ENCODE measurements at places on chromosomes 4 and X.

DNA sequence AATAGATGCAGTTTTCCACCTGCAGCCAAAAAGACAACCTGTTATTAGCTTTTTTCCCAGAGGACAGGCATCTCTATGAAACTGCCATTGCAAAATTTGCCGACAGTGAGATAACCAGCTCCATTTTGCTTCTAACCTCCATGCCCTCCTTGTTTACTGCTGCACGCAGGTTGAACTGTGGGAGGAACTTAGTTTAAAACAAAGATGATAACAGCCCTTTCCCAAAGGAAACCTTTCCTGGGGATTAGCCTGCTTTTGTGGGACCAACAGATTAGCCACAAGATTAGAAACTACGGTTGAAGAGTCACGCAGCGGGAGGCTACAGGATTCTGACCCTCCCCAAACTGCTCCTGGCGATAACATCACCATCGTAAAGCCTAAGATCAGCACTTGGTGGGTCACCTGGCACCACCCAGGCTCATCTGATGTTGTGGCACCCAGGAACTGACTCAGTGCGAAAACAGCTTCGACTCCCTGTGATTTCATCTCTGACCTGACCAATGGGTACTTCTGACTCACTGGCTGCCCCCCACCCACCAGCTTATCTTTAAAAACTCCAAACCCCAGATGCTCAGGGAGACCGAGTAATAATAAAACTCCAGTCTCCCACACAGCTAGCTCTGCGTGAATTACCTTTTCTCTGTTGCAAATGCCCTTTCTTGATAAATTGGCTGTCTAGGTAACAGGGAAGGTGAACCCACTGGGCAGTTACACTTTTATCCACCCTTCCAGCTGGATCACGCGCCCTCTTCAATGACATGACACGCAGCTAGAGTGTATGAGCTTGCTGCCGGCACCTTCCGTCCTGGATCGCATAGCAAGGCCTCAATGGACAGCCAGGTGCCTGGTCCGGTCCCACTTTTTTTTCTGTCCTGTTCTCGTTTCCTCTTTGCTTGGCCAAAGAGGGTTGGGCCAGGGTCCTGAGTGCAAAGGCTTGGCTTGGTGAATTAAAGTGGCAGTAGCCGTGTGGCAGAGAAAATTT, 27.2 kb downstream of the NOP14 start:
- DNase-seq: no peak

GRCh38 chr4:173990126-173990868, 293.2 kb downstream of the FBXO8 start:
- DNase-seq: no peak

GRCh38 chr4:186739802-186740434, 16.3 kb upstream of the FAT1 start:
- DNase-seq: no peak

GRCh38 chr4:163707873-163708272, 213.4 kb downstream of the TMA16 start:
- no peak for DNase-seq

- no peak for DNase-seq
These were observed 43.5 kb upstream of the ADRA2C start for GRCh38 chr4:3722446-3723231.

DNA sequence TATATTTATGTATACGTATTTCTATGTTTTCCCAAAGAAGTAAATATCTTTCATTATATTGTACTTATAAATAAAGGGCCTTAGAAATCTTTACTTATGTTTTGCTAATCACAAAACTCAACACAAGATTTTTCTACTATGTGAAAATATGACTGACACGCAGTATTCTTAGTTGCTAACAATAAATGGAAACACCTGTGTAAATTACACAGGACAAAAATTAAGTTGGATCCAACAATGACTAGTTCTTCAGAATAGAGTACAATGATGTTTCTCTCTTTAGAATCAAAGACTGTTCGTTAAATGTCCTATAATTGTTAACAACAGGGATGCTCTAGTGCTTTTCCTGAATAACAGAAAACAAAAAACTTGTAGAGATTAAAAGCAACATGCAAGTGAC, 96.1 kb downstream of the PPP3CA start:
- no peak for DNase-seq

- no peak for DNase-seq
These were observed 329.3 kb upstream of the RPS6KA3 start for GRCh38 chrX:20595928-20596575.

GRCh38 chr4:139815778-139816601, 150.4 kb downstream of the MGST2 start:
- no peak for DNase-seq

GRCh38 chr4:98474408-98474844, 184.0 kb downstream of the TSPAN5 start:
- DNase-seq: no peak
